ENCODE measurements at places on chromosomes 4 and X. TPM values are rescaled to one million over a fixed set of nuclear protein-coding genes. Genes with fewer than 3 reads are reported as not detected.

The SMR3B gene
- polyA plus RNA-seq = 0.26 TPM

The UGDH gene
- 60.2 TPM for polyA plus RNA-seq

The TLR8 gene
- polyA plus RNA-seq = 0.55 TPM

The ACOX3 gene
- 13.4 TPM for polyA plus RNA-seq

The RHOXF1 gene
- polyA plus RNA-seq = not detected

The FAM13A gene
- 27.3 TPM for polyA plus RNA-seq

The TMEM31 gene
- polyA plus RNA-seq = 1.1 TPM

The PPA2 gene
- 64.9 TPM for polyA plus RNA-seq

DNA sequence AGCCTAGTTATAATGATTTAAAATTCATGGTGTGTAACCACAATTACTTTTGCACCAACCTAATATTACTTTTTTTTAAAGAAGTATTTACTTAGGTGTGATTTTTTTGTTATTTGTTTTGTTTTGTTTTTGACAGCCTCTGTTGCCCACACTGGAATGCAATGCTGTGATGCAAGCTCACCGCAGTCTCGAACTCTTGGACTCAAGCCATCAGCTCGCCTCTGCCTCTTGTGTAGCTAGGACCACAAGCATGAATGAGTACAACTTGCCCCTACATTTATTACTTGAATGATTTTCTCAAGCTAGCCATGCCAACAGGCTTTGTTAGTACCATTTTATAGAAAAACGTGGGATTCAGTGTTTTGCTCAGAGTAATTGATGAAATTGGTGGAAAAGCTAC lies 488.8 kb upstream of the CPEB2 start:
- DNase-seq = no peak

- DNase-seq = no peak
Observed at GRCh38 chr4:118727360-118727759, 42.2 kb downstream of the METTL14 start.

DNA sequence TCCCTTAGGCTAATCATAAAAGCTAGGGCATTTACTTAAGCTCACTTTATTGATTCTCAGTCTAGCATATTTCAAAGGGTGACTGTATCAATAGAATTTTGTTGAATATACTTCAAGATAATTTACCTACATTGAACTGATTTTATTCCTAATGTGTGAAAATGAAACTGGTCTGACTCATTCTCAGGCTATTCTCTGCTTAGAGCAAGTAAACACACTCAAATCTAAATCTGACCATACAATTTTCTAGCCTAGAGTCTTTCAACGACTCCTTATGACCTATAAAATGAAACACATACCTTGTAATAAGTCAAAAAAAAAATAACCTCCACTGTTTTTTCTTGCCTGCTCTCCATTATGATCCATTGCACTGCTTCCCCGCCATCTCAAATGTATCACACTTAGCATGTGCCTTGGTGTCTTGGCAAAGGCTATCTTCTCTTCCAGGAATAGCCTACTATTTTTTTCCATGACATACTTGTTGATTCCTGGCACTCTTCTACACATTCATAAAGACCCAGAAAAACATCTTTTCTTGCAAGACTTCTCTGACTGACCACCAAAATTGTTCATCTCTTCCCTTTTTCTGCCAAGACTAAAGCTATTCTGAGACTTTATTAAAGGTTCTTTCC lies 965.1 kb upstream of the HS3ST1 start:
- no peak for DNase-seq

GRCh38 chr4:7645956-7646355 lies 211.2 kb upstream of the PSAPL1 start:
- DNase-seq = no peak

DNA sequence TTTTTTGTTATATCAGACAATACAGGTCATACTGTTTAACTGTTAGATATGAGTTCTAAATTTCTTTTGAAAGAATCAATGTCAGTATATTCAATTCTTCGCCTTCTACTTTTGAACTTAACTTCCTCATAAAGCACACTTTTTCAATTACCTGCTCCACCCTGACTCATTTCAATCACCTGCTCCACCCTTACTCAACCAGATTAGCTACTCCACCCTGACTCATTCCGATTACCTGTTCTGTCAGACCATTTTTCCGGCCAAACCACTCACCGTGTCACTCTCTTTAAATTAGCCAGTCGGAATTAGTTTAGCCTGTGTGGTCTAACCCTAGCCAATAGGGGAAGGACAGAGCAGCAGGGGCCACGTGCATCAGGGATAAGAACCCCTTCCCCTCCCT lies 751.8 kb upstream of the POU3F4 start:
- no peak for DNase-seq

DNA sequence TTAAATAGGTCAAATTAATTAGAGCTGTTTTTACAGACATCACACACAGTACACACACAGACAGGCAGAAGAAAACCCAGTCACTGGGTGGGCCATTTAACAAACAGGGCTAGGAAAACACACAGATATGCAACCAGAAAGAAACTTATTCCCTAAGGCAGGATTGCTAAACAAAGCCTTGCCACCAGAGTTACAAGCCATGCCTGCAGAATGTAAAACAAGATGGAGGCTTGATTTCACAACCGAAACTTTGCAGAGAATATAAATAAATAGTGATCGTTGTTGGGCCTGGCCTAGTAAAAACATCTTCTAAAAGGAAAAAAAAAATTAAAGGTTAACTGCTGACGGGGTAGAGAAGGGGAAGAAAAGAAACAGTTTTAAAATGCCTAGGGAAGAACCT lies 212.3 kb downstream of the NAP1L3 start:
- DNase-seq = no peak

DNA sequence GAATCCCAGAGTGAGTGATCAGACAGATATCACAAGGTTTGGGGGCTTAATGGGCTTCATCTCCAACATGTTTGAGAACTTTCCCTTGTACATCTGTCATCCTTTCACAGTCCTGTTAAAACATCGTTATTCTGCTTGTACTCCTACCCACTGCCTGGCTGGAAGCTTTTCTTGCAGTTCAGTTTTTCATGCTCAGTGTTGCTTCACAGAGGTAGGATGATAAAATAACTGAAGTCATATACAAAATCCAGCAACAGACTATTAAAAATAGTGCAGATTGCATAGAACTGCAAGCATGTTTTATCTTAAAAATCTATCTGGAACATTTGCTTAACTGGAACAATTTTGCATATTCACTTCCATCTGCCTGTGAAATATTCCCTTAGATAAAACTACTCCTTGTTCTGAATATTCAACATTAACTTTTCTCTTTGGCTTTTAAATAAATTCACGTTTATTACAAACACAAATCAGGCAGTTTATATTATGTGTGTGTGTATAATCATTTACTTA lies 579.6 kb upstream of the IGFBP7 start:
- DNase-seq = no peak

- DNase-seq = no peak
Observed at GRCh38 chr4:185352741-185353140, 43.0 kb downstream of the LRP2BP start.

DNA sequence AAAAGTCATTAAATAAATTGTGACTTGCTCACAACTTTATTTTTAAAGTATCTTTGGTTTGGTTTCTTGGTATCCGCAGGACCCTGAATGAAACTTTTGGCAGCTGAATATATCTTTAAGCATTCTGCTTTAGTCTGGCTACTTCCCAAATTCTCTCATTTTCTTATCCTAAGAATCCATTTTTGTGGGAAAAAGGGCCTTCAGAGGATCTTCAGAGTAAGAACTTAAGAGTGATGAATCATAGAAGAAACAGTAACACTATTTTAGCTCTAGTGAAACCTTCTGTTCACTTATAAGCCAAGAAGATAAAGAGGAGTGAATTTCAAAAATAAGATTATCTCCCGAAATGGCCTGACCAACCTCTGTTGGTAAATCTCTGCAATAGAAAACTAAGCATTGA lies 540.6 kb upstream of the MAGEB18 start:
- no peak for DNase-seq

DNA sequence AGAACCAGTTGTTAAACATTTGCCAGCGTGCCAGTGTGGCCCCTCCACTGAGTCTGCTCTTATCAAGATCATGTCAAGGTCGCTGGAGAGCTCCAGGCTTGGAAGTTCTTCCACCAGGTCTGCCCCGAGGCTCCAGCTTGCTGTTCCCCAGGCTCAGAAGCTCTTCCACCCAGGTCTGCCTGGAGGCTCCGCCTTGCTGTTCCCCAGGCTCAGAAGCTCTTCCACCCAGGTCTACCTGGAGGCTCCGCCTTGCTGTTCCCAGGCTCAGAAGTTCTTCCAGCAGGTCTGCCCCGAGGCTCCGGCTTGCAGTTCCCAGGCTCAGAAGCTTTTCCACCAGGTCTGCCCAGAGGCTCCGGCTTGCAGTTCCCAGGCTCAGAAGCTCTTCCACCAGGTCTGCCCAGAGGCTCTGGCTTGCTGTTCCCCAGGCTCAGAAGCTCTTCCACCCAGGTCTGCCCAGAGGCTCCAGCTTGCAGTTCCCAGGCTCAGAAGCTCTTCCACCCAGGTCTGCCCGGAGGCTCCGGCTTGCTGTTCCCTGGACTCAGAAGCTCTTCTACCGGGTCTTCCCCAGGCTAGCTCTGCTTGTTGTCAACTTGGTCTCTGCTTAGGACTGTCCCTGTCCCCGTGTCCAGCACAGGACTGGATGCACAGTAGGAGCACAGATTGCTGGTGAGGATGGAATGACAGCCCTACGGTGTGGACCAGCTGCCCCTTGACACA lies 54.4 kb downstream of the HMX1 start:
- no peak for DNase-seq

GRCh38 chr4:7268941-7269340 lies 76.6 kb downstream of the SORCS2 start:
- DNase-seq = no peak

GRCh38 chrX:76148753-76149152 lies 24.1 kb upstream of the PBDC1 start:
- peak; percentile 68 for DNase-seq

- DNase-seq = no peak
Observed at GRCh38 chr4:76011018-76011670, 3.8 kb upstream of the CXCL9 start.

DNA sequence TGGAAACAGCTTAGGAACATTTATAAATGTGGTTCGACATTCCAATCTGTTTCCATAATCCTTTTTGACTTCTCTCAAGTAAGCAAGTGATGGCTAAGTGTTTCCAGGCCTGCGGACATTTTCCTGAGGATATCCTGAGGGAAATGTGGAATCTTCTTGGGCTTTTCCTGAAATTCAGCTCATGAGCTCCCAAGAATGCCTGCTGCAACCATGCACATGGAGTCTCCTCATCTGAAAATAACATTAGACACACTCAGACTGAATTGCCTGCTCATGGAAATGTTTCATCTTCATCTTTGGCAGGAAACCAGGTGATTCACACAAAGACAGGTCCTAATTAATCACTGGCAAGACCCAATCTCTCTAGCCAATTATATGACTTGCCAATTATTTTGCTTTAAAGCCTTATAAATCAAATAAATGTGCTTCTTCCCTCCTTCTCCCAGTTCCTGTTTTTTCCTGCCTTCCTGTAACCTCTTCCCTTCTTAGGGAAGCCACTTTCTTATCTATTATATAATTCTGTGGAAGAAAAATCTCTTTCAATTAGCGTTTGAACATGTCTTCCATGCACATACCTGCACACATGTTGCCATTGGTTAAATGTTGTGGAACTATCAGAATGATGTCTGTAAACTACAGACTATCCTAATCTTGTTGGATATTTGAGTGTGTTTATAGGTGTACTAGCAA lies 104.6 kb upstream of the MXRA5 start:
- DNase-seq = peak; percentile 78

- no peak for DNase-seq
Observed at GRCh38 chr4:87953826-87954225, 21.7 kb upstream of the SPP1 start.

GRCh38 chr4:103754844-103755243 lies 35.1 kb upstream of the TACR3 start:
- DNase-seq = no peak

- DNase-seq = no peak
Observed at GRCh38 chrX:16839852-16840460, 30.2 kb downstream of the RBBP7 start.
